ENCODE measurements at places on chromosomes 11 and 22. TPM values are rescaled to one million over a fixed set of nuclear protein-coding genes. Genes with fewer than 3 reads are reported as not detected.

Gene CARD18
- total RNA-seq, result not detected

Gene OTOG
- total RNA-seq, result not detected

Gene LIF
- total RNA-seq, result 0.29 TPM

Gene PHLDB1
- 78.4 TPM for total RNA-seq

Gene SCN3B
- total RNA-seq, result 118 TPM

Gene ANKRD13D
- 109 TPM for total RNA-seq

Gene SYT13
- total RNA-seq, result 7.5 TPM

DNA sequence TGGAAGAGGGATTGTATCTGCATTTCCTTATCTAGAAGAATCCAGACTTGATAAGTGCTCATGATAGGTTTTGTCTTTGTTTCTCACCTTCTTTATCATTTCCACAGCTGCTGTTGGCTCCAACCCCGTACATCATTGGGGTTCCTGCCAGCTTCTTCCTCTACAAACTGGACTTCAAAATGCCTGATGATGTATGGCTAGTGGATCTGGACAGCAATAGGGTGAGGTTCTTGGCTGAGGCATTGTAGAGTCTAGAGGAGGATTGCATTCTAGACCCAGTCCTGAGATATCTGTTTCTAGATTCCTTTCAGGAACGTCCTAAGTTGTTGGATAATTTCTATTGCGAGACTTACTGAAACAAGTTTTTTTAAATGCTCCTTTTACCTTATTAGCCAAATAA, 8.1 kb downstream of the MADD start:
- H3K4me3 ChIP-seq, result no peak overlapping the region
- peaks cover 1% of the 10 kb centered on the region for H3K27me3 ChIP-seq
- peaks cover 4% of the 10 kb centered on the region for H3K36me3 ChIP-seq
- no peak overlapping the region for H3K27ac ChIP-seq
- H3K4me1 ChIP-seq, result peaks cover under 1% of the 10 kb centered on the region

- H3K27me3 ChIP-seq, result peaks cover 4% of the 10 kb centered on the region
- H3K27ac ChIP-seq, result peak within 1 kb of the TSS; percentile 5
- peak; percentile 87 for DNase-seq
- H3K4me1 ChIP-seq, result peaks cover 9% of the 10 kb centered on the region
- H3K4me3 ChIP-seq, result peak within 1 kb of the TSS; percentile 95
Observed at GRCh38 chr11:117316197-117316961, at the start of gene BACE1. Gene BACE1 (minus strand): TSS chr11:117316256. CDS start chr11:117315795, 461 bp downstream.

GRCh38 chr11:111456086-111456858, 55.9 kb downstream of the BTG4 start:
- H3K27ac ChIP-seq, result no peak overlapping the region
- DNase-seq, result no peak
- H3K36me3 ChIP-seq, result no peaks in the 10 kb centered on the region

DNA sequence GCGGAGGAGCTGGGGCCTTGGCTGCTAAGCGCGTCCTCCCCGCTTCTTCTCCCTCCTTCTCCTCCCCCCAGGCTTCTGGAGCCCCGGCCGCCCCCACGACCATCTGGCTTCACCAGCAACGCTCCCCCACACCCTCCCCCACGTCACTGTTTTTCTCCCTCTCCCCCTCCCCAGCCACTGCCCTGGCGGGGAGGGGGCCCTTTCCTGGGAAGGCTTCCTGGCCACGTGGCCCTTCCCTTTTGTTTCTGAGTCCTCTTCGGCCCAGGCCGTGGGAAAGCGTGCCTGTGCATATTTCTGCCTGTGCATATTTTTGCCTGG, 27.7 kb downstream of the RTN4R start:
- no peaks in the 10 kb centered on the region for H3K36me3 ChIP-seq
- H3K27me3 ChIP-seq, result peaks cover 9% of the 10 kb centered on the region
- H3K4me3 ChIP-seq, result peak overlapping the region; percentile 30
- peaks cover 25% of the 10 kb centered on the region for H3K4me1 ChIP-seq

GRCh38 chr22:23837911-23838680, 710 bp downstream of the DERL3 start:
- peaks cover 17% of the 10 kb centered on the region for H3K4me1 ChIP-seq
- peak overlapping the region; percentile 84 for H3K4me3 ChIP-seq
- peaks cover 19% of the 10 kb centered on the region for H3K27me3 ChIP-seq
- H3K27ac ChIP-seq, result peak overlapping the region; percentile 28
- DNase-seq, result no peak
- H3K36me3 ChIP-seq, result no peaks in the 10 kb centered on the region

- peaks cover 1% of the 10 kb centered on the region for H3K27me3 ChIP-seq
- H3K36me3 ChIP-seq, result no peaks in the 10 kb centered on the region
- H3K4me1 ChIP-seq, result no peaks in the 10 kb centered on the region
- H3K4me3 ChIP-seq, result no peak overlapping the region
- peak; percentile 72 for DNase-seq
Observed at GRCh38 chr11:33987975-33988580, 63.5 kb upstream of the CAPRIN1 start.

GRCh38 chr11:44217432-44217831, 92.5 kb downstream of the ALX4 start:
- no peak for DNase-seq
- H3K4me3 ChIP-seq, result no peak overlapping the region

DNA sequence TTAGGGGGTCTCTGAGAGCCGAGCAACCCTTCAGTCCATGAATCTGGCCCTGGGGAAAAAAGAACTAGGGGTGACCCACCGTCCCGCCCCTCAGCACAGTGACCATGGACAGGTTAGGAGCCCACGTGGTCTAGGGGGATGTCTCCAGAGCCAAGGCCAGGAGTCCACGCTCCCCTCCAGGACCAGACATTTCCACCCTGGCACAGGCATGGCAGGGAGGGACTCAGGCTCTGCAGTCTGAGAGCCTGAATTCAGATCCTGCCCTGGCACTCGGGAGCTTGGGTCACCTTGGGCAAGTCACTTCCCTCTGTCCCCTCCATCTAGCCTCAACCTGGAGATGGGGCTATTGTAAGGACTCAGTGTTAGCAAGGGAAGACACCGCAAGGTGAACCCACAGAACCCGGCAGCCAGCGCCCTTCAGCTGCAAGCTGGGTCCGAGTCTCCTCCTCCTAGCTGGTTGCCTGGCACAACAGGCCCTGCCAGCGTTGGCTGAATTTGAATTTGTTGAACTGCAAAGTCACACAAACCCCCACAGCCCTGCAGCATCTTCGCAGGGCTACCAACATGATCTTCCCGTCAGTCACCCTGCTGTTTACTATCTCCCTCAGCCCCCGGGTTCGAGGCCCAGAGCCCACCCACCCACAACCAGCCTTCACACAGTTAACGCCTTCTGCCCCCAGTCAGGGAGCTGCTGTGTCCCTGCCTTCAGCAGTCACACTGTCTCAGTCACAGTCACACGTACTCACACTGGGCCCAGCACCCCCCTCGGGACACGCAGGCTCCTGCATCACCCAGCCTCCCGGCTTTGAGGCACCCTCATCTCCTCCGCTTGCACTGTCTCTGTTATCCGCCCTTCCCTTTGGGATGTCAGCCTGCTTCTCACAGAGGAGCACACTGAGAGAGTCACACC, 603 bp upstream of the PDGFB start:
- no peak for DNase-seq
- no peak overlapping the region for H3K27ac ChIP-seq
- H3K27me3 ChIP-seq, result peaks cover 20% of the 10 kb centered on the region
- peaks cover 6% of the 10 kb centered on the region for H3K4me1 ChIP-seq

GRCh38 chr11:59164028-59164427, 7.9 kb upstream of the DTX4 start:
- no peaks in the 10 kb centered on the region for H3K4me1 ChIP-seq
- no peak overlapping the region for H3K4me3 ChIP-seq
- H3K36me3 ChIP-seq, result no peaks in the 10 kb centered on the region
- no peaks in the 10 kb centered on the region for H3K27me3 ChIP-seq
- H3K27ac ChIP-seq, result no peak overlapping the region
- no peak for DNase-seq

- H3K36me3 ChIP-seq, result no peaks in the 10 kb centered on the region
- H3K4me3 ChIP-seq, result no peak overlapping the region
- H3K27ac ChIP-seq, result no peak overlapping the region
Observed at GRCh38 chr22:25749420-25750169, 7.6 kb downstream of the MYO18B start.

- no peak overlapping the region for H3K4me3 ChIP-seq
- no peak overlapping the region for H3K27ac ChIP-seq
- peaks cover 4% of the 10 kb centered on the region for H3K27me3 ChIP-seq
- no peak for DNase-seq
Observed at GRCh38 chr22:47189056-47189916, 426.8 kb downstream of the TBC1D22A start.

GRCh38 chr11:102085864-102086551, 24.2 kb upstream of the YAP1 start:
- H3K27ac ChIP-seq, result no peak overlapping the region
- H3K27me3 ChIP-seq, result no peaks in the 10 kb centered on the region
- no peaks in the 10 kb centered on the region for H3K4me1 ChIP-seq
- H3K36me3 ChIP-seq, result no peaks in the 10 kb centered on the region
- no peak for DNase-seq

GRCh38 chr22:46081036-46081830, 69.1 kb upstream of the PPARA start:
- H3K27ac ChIP-seq, result no peak overlapping the region
- H3K36me3 ChIP-seq, result no peaks in the 10 kb centered on the region
- H3K4me1 ChIP-seq, result no peaks in the 10 kb centered on the region
- peak; percentile 12 for DNase-seq
- H3K27me3 ChIP-seq, result peaks cover 5% of the 10 kb centered on the region

DNA sequence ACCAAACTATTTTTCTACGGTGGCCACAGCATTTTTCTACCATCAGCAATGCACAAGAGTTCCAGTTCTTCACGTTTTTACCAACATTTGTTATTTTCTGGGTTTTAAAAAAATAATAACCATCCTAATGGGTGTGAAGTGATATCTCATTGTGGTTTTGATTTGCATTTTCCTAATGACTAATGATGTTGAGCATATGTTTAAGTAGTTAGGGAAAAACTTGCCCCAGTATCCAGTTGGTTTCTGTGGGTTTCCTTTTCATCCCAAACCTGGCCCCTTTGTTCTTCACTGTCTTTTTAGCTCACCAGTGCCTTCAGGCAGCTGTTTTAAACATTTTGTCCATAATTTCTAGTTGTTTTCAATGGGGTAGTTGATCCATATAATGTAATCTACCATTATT, 14.7 kb upstream of the PTS start:
- H3K4me3 ChIP-seq, result no peak overlapping the region
- no peaks in the 10 kb centered on the region for H3K4me1 ChIP-seq
- H3K27ac ChIP-seq, result no peak overlapping the region
- DNase-seq, result no peak
- H3K27me3 ChIP-seq, result peaks cover 3% of the 10 kb centered on the region
- H3K36me3 ChIP-seq, result peaks cover 4% of the 10 kb centered on the region

DNA sequence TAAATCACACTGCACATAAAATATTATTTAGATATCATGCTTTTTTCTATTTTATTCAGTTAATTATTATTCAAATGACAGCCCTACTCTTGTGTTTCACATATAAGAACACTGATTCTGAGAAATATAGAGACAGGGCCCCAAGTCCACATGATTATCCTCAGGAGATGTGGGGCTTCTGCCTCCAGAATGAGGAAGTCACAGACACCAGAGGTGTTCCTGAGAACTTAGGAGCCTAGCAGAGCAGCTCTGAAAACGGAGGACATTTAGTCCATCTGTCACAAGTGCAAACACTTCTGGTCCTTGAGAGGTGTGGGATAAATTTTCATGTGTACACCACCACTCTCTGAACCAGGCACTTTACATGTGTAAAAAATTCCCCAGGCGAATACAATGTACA, 26.2 kb downstream of the TRIM66 start:
- peak overlapping the region; percentile 30 for H3K4me3 ChIP-seq
- H3K27me3 ChIP-seq, result peaks cover 2% of the 10 kb centered on the region
- peaks cover 16% of the 10 kb centered on the region for H3K4me1 ChIP-seq
- no peaks in the 10 kb centered on the region for H3K36me3 ChIP-seq
- no peak overlapping the region for H3K27ac ChIP-seq

GRCh38 chr11:134921938-134922337, 509.9 kb upstream of the B3GAT1 start:
- DNase-seq, result no peak
- H3K36me3 ChIP-seq, result no peaks in the 10 kb centered on the region
- no peaks in the 10 kb centered on the region for H3K27me3 ChIP-seq
- no peak overlapping the region for H3K27ac ChIP-seq

- no peaks in the 10 kb centered on the region for H3K4me1 ChIP-seq
- no peaks in the 10 kb centered on the region for H3K27me3 ChIP-seq
- DNase-seq, result no peak
- no peak overlapping the region for H3K4me3 ChIP-seq
Observed at GRCh38 chr11:118306556-118306955, 2.0 kb downstream of the CD3E start.

DNA sequence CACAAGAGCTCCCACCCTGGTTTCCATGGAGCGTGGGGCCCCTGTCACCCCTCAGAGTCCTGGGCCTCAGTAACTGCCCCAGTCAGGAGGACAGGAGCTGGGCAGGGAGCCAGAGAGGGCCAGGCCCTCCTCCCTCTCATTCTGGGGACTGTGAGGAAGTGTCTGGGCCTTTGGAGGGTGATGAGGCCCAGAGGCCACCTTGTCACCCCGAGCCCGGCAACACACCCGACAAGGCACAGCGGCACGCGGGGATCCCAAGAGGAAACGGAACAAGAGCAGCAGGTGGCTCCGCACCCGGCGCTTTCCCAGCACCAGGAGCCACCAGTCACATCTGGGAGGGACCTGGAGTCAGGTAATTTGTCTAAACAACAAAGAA, 72.1 kb downstream of the CELSR1 start:
- H3K27ac ChIP-seq, result no peak overlapping the region
- no peak overlapping the region for H3K4me3 ChIP-seq
- no peak for DNase-seq
- peaks cover 9% of the 10 kb centered on the region for H3K27me3 ChIP-seq
- no peaks in the 10 kb centered on the region for H3K4me1 ChIP-seq

DNA sequence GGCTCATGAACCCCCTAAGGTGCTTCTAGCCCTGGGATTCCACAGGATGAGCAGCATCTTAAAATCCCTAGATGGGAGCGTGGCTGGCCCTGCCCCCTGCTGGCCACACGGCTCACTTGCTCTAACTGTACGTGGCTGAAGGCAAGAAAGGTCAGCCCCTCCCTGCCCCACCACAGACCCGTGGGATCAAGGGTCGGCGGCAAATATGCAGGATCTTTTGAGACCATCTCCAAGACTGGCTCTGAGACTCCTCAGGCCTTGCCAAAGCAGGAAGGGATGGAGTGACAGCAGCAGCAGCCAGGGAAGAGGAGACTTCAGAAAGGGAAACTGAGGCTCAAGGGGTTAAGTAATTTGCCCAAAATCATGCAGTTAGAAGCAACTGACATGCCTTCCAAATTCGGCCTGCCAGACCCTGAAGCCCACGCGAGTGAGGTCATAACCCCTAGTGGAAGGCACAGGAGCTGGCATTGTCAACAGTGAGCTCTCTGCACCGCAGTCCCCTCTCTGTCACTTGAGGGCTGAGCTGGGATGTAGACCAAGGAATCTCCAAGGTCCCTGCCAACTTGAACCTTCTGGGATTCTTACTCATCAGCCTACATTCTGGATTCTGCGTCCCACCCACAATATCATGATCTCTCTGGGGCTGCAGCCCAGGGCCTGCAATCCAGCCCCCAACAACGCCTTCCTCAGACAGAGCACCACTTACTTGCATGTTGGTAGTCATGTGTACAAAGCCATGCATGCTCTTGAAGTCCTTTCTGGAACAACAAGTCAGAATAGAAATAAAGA, 31.4 kb downstream of the CREB3L1 start:
- DNase-seq, result peak; percentile 86
- no peak overlapping the region for H3K27ac ChIP-seq
- peaks cover 6% of the 10 kb centered on the region for H3K4me1 ChIP-seq
- no peaks in the 10 kb centered on the region for H3K36me3 ChIP-seq

- no peak for DNase-seq
- peak overlapping the region; percentile 44 for H3K27ac ChIP-seq
Observed at GRCh38 chr11:116037861-116038260, 533.6 kb upstream of the CADM1 start.
